ENCODE measurements at places on chromosomes 4 and X.

DNA sequence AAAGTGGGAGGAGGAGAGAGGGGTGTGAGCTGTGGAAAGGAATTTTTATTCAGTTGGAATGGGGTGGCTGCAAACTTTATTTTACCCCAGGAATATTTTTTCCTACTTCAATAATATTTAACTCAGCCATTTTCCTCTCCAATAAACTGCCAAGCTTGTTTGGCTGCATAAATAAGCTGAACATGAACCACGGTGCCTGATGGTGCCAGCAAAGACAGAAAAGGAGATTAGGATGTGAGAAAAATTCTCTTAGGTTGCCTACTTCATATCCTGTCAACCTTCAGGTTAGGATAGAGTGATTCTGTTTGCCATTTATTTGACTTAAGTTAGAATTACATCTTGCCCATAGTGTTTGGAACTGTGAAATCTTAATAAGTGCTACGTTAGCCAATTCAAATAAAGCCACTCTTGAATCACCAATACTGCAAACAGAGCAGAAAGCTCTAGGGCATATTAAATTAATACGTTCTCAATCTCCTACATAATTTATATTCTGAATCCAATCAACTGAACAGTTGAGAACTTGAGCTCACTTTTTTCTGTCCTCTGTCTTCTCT is 195.1 kb downstream of the ARHGAP24 start:
- no peak for DNase-seq

DNA sequence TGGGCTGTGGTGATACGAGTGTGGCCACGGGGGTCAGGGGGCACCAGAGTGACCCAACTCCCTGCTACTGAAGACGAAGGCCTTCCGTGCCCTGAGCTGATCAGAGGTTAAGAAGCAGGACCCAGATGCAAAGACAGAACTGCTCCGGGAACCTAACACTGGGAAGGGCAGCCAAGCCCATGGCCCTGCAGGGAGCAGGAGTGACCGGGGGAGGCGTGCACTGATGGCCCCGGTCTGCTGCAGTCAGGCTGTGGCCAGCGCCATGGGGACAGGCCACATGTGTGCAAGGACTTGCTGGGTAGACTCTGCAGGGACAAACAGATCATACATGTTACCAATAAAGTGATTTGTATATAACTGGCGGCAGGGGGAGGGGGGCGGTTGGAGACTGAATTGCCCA is 74.6 kb downstream of the ACOX3 start:
- no peak for DNase-seq

DNA sequence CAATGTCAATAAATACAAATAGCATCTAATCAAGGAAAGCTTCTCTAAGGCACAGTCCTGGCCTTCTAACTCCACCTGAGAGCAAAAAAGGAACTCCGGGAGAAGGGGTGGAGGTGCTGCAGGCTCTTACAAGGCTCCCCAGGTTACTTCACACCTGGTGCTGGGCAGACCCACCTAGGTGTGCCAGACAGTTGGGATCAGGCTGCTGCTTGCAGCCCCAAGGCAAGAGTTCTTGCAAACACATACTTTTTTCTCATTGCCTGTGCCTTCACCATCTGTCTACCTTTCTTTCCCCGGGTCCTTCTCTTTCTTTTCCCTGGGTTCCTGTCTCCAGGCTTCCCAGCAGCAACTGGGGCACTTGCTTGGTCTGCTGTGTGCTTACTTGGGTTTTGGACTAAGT is 81.4 kb upstream of the STIM2 start:
- DNase-seq: no peak

DNA sequence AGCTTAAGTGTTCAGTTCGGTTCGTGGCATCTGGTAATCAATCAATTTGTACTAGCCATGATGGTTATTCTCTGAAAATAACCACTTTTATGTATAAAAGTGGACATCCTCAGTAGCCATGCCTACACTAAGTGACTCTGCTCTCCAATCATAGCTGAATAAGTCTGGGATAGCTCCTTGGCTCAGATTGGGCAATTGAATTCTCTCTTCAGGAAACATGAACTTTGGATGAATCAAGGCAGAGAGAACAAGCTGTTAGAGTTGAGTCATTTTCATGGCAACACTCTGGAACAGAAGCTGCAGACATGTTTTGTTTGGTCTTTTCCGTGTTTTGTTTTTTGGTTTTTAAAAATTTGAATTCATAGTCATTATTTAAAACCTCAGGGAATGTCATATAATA is 66.8 kb upstream of the TMEM164 start:
- no peak for DNase-seq

GRCh38 chrX:44952329-44953027 is 79.5 kb downstream of the KDM6A start:
- no peak for DNase-seq

GRCh38 chrX:64206556-64207162 is 1.2 kb upstream of the AMER1 start:
- no peak for DNase-seq

DNA sequence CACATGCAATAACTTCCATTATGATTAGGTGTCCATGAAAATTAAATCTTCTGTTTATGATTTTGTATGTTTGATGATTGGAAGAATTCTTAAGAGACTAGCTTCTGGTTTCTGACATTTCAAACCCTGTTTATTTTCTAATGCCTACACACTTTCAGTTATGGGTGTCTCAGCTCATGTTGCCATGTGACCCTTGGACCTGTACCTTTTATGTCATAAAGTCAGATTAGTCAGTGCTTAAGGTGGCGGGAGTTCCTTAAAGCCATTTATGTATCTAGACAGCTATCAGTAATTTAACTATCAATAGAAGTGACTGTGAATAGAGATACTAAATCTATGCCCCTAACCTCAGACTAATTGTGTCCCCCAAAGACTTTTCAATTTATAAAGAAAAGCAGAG is 155.6 kb downstream of the GBA3 start:
- no peak for DNase-seq

- no peak for DNase-seq
Observed at GRCh38 chr4:164926301-164926700, 49.3 kb downstream of the APELA start.

GRCh38 chrX:458631-459061 is 71.9 kb upstream of the PPP2R3B start:
- DNase-seq: no peak
